Activated CD4-positive, alpha-beta T cell treated with anti-CD3 and anti-CD28 coated beads, Interleukin-2, amount 50 U/mL, for 24 hours (primary cell): ENCODE measurements at places on chromosomes 5 and 9.
A peak's percentile ranks its signal among the peaks of the same experiment; 100 is the strongest.

GRCh38 chr5:125033602-125034001 lies 287.2 kb upstream of the ZNF608 start:
- DNase-seq, result no peak

- no peak for DNase-seq
Measured at GRCh38 chr5:112742424-112742823, 4.7 kb downstream of the APC start.

GRCh38 chr5:41629897-41630296 lies 119.5 kb upstream of the PLCXD3 start:
- no peak for DNase-seq

DNA sequence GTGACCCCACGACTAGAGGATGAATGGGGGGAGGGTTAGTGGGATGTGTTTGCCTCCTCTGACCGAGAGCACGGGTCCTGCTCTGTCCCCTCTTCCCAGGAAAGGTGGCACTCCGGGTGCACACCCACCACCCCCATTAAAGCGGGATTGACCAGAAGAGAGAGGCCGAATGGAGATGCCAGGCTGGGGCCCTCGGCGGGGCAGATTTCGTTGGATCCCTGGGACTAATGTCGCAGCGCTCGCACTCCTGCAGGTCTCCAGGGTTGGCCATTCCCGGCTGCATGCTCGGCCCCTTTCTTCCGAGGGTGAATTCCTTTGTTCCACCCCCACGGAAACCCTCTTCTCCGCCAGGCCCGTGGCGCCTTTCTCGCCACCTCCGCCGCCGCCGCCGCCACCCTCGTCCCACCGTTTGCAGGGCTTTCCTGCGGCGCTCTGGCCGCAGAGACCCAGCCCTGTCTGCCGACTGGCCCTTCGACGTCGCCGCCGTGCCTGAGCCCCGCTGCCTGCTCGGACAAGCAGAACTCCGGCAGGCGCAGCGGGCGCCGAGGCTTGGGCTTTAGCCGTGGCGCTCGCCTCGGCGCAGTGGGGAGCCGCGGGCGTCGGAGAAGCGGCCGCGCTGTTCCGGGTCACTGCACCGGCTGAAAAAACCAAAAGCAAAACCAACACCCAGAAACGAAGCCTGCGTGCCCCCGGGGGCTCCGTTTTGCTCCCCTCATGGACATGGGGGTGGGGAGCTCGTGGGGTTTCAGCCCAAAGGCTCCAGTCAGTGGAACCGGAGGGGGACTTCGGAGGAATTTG lies 11.8 kb downstream of the LMX1B start:
- no peak for DNase-seq

DNA sequence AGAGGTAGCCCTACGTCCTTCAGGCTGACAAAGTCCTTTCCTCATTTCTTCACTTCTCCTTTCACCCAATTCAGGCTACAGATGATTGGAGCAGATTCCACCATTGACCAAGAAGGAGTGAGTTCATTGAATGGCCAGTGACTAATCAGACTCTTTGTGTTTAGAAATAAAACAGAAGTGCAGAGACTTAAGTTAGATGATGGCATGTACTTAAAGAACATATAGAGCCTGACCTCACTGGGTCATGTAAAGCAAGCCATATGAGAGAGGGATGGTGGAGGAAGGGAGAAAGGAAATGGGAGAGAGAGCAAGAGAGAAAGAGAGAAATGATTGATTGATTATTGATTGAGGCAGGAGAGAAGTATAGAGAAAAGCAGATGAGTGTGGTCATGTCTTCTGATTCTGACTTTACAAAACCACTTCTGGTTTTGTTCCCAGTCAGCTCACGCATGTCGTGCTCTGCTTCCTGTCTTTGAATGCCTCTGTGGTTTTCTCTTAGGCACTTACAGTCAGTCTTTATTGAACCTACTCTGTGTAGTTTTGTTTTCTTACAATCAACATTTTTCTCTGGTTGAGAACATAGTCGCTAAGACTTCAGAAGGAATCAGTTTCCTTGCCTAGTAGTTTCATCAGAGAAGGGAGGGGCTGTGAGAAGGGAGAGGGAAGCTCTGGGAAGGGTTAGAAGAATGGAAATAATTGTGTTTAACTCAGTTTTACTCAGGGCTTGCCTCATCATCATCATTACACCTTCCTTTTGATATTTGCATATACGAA lies 149.2 kb upstream of the KLF9 start:
- peak; percentile 13 for DNase-seq

DNA sequence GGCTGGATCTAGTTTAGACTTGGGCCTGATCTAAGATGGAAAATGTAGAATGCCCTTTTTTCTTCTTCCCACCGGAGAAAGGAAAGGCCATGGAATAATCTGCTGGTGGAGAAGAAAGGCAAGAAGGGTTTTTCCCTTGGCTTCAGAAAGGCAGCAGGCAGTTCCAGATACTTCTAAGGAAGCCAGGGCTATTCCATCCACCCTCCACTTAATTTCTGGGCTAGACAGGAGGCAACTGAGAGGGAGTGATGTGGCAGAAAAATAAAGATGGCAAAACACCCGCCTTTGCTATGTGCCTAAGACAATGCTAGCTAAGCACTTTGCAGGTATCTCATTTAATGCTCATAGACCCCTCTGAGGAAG lies 9.9 kb downstream of the MYOZ3 start:
- no peak for DNase-seq

DNA sequence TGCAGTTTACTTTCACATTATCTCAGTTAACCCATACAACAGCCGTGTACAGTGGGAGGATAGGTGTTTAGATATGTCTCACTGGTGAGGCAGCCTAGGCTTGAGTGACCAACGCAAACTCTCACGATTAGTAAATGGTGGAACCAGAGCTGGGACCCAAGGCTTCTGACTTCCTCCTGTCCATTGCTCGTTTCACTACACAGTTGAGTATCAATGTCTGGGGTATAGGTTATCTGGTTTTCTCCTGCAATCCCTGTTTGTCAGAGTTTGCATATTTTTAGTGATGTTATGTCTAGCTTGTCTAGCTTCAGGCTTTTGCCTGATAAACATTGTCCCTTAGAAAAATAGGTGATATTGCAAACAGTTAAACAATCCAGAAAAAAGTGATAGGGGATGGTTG lies 62.6 kb downstream of the NUP214 start:
- no peak for DNase-seq

GRCh38 chr5:154729613-154730012 lies 25.6 kb upstream of the LARP1 start:
- DNase-seq, result no peak

GRCh38 chr5:25688156-25688555 lies 1043.4 kb upstream of the CDH10 start:
- no peak for DNase-seq

GRCh38 chr5:103542441-103542840 lies 20.1 kb downstream of the NUDT12 start:
- DNase-seq, result no peak

- DNase-seq, result no peak
Measured at GRCh38 chr5:173809014-173809413, 79.1 kb upstream of the CPEB4 start.

GRCh38 chr9:14383294-14383693 lies 69.4 kb upstream of the NFIB start:
- no peak for DNase-seq

- DNase-seq, result no peak
Measured at GRCh38 chr5:87099291-87099839, 168.3 kb upstream of the RASA1 start.

GRCh38 chr5:42950456-42951292 lies 89.4 kb downstream of the ANXA2R start:
- DNase-seq, result peak; percentile 38

DNA sequence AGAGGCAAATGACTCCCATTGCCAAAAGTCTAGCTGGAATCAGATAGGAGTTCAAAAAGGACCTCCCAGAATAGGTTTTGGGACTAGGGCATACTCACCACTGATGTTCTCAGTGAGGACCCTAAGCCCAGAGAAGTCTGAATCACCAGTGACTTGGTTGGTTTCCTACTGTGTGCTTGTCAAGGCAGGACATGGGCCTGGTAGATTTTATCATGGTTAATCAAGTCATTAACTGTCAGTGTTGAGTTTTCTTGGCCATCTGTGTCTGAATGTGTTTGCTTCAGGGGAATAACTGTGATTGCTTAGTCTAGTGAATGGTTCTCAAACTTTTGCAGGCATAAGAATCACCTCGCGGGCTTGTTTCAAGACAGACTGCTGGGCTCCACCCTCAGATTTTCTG lies 99.0 kb upstream of the GDNF start:
- DNase-seq, result no peak

DNA sequence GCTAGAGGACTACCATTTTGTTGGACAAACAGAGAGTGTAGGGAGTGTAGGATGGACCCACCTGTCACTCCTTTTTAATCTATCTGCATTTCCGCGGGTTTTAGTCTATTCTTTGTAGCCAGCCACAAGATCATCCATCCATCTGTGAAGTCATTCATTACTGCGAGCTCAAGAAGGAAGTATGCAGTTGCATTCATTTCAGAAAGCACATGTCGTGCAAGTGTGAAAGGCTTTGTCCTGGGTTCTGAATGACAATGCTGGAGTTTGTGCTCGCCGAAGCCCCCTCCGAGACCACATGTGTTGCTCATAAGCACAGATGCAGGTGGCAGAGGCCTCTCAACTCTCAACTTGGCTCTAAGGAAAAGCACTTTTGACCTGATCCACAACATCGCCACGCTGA lies 70.3 kb upstream of the BASP1 start:
- no peak for DNase-seq

- no peak for DNase-seq
Measured at GRCh38 chr5:18712936-18713485, 1078.8 kb downstream of the TAF11L14 start.

DNA sequence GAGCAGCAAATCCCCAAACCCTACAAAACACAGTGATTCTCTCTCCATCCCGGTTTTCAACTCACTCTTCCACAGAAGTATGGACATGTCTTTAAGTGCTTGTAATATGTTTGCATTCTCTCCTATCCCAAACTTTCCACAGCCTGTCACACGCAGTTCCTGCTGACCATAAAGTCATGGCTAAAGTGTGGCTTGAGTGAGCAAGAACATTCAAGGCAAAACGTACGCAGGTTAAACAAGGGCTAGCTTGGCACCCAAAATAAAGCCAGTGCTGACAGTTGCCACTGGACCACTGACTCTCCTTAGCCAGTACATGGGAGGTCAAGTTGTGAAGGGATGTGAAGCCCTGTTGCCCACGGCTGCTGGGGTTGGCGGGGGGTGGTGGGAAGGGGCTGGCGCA lies 211.1 kb upstream of the IRX1 start:
- no peak for DNase-seq

DNA sequence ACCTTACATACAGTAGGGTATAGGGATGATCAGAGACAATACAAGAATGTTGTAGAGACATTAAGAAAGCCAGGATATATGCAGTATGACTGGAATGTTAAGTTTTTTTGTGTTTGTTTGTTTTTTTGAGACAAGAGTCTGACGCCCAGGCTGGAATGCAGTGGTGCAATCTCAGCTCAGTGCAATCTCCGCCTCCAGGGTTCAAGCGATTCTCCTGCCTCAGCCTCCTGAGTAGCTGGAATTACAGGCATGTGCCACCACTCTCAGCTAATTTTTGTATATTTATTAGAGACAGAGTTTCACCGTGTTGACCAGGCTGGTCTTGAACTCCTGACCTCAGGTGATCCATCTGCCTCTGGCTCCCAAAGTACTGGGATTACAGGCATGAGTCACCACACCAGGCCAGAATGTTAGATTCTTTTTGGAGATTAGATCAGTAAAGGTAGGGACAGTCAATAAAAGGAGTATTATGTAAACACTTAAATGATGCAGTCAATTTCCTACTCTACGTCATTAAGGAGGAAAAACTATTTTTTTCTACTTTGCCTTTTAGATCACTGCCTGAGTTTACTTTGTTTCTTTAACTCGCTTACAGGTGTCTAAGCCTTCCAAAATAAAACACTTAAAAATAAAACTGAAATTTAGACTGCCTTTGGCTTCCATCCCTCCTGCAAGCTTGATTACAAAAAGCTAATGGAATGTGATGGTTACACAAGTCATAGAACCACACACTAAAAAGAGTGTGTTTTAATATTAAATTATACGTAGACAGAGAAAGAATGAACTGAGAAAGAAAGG lies 6.8 kb upstream of the HNRNPA0 start:
- no peak for DNase-seq

GRCh38 chr5:132104556-132104955 lies 31.0 kb downstream of the CSF2 start:
- no peak for DNase-seq

DNA sequence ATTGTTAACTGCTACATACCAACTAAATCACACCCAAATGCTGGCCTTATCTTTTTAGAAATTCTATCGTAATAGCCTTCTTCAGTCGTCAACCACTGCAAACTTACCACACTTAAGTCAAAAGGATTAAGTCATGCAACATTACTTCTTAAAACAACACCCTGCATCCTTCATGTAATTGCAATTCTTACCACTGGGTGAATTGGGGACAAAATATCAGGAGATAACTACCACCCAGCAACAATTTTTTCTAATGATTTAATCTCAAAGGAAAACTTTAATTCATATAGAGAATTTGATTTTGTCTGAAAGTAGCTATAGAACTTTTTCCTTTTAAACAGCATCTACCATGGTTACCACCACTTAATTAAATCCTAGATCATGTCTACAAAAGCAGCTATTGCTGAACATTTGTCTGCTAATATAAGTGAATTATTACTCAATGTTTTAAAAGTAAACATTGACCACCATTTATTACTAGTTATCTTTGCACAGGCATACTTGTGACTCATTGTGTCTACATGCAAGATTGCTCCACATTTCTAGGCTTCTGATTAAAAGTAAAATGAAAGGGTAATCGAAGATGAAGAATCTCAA lies 10.5 kb downstream of the MLLT3 start:
- DNase-seq, result no peak

DNA sequence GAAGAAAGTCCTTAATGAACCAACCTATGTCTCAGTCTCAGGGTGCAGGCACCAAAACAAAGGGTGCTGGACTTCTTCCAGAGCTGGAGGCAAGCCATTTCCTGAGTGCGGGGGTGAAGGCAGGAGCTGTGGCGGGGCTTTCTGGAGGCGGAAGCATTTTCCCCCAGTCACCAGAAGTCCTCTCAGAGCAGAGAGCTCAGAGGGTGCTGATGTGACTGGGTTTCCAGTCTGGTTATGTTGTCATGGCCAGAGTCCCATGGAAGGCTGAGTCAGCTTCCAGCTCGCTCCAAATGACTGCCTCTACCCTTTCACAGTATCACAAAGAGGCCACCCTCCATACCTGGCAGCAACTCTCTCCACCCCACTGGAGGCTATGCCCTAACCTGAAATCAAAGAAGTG lies 86.0 kb downstream of the TRPC7 start:
- DNase-seq, result no peak

GRCh38 chr5:92687821-92688722 lies 892.9 kb downstream of the NR2F1-AS1 start:
- no peak for DNase-seq

DNA sequence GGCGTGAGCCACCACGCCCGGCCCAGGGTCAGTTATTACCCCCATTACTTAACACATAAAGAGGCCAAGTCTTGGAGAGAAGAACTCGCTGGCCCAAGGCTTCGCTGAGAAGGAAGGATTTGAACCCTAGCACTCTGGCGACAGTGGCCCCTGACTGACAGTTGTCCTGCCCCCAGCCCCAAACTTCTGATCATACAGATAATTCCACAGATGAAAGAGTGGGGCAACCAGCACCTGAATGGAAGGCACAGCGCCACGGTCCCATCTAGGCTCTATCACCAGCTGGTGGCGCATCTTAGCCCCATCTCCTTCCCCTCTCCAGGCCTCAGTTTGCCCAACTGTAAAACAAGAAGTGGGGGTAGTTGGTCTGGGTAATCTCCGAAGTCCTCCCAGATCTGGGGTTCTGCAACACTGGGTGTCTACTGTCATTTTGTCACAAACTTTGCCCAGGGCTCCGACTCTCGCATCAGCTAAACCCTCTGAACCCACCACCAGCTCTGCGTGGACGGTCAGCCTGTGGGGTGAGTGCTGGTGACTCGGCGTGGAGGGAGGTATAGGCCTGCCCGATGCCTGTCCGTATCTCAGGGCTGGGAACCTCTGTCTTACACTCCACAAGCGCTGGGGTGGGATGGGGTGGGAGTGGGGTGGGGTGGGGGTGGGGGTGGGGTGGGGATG lies 209.3 kb downstream of the C9orf50 start:
- DNase-seq, result no peak
